Cortex of kidney (tissue), 1 donor: ENCODE measurements at places on chromosomes 3 and 15.

GRCh38 chr3:144104186-144104585, 132.6 kb downstream of the DIPK2A start:
- no peak for DNase-seq

- DNase-seq, result no peak
Measured at GRCh38 chr3:42520336-42520735, 17.9 kb downstream of the VIPR1 start.

- DNase-seq, result no peak
Measured at GRCh38 chr3:134216851-134217250, 33.8 kb downstream of the RYK start.

DNA sequence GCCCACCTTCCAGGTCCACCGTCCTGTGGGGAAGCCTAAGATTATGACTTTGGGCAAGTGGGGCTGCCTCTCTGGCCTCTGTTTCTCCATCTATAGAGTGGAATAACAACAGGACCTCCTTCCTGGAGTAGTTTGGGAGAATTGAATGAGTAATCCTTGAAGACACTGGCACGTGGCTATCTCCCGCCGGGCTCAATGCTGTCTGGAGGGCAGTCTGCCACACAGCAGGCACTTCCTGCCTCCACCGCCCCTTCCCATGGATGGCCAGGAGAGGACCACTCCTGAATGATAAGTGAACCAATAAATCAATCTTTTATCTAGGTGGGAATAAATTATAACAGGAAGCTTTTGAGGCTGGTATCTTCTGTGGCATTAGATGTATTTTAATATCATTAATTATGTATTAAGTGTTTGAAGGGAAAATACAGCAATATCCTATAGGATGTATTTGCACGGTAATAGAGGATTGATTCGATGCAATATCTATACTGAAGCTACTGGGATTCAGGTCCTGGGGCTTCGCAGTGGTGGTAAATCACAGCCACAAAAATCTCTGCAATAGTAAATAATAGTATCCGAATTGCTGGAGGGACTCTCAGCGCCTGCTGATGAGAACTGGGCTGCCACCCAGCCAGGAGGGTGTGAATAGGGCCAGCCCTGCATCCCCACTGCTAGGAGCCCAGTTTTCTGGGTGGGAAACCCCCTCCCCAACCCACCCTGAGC, 15.9 kb downstream of the MEGF11 start:
- no peak for DNase-seq

- no peak for DNase-seq
Measured at GRCh38 chr15:82292271-82292670, 29.7 kb downstream of the SAXO2 start.

DNA sequence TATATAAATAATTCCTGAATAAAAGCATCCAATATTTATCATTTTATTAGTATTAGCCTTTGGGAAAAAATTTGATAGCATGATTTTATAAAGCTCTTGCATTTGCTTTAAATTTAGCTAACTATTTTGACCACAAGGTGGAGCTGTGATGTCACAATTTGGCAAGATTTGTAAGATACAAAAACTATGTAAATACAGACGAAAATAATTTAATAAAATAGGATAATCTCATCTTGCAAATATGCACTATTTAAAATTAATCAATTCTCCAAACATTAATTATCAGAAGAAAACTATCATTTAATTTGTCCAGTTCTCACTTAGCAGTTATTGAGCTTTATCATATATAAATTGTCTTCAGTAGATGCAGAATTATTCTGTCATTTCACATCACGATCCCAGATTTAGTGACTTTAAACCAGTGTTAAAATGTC, 95.4 kb downstream of the PLOD2 start:
- no peak for DNase-seq

DNA sequence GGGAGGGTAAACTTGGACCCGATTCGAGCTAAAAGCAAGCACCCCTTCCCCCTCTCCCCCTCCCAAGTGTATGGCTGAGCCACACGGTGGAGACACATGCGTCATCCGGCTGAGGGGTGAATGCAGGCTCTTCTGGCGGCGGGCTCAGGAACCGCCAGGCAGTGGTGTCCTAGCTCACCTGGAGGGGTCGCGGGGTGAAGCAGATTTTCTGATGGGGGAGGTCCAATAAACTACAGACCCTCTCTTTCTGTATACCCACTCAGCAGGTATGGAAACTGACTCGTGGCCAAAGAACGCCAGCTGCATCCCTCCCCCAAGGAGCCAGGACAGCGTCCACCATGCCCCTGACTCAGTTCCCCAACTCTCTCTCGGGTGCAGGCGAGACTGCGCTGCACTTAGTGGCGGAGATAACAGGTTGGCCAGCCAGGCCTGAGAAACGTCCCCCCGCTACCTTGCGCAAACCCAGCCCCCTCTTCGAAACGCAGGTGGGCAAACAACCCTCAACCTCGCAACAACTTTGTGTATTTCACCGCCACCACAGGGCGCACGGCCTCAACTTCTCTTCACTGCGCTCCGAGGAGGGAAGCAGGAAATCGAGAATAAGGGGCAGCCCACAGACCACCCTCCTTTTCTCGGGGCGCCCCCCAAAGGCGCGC, 1.3 kb downstream of the MAGI1 start:
- DNase-seq, result no peak

DNA sequence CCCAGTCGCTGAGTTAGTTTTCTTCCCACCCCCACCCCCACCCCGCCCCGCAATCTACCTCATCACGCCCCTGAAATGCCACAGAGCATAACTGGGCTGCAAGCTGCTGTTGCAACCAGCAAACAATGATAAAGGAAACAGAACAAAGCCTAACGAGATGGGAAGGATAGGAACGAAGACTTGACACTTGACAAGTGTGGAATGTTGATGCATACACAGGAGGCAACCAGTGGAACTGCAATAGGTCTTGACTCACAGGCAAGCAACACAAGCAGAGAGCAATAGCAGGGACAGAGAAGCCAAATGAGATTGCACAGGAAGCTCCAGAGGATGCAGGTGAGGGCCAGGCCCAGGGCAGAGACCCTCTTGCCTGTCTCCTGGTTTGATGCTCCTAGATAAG, 225.9 kb downstream of the IGSF11 start:
- DNase-seq, result no peak

DNA sequence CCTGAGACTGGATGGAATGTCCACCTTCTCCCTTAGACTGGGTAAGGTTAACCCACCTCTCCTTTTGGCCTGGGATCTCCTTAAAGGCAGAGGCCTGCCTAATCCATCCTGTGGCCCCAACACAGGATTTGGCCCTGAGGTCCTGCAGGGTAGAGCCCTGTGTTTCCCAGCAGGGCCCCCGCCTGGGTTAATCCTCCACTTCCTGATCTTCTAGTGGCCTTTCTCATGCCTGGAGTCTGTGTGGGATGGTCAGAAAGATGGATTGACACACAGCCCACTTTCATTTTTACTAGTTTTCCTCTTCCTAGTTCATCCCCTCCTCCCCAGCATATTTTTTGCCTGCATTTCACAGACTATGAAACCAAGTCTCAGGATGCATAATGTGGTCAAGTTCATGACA, 48.9 kb upstream of the SLC6A6 start:
- DNase-seq, result no peak

DNA sequence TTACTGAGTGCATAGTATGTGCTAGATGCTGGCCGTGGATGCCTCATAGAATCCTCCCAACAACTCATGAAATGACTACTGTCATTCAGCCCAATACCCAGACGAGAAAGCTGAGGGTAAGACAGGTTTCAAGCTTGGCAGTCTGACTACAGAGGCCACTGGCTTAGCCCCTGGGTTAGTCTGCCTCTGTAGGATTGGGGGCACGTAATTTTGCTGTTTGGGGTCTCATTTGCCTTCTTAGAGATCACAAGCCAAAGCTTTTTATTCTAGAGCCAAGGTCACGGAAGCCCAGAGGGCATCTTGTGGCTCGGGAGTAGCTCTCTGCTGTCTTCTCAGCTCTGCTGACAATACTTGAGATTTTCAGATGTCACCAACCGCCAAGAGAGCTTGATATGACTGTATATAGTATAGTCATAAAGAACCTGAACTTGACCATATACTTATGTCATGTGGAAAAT, 1.0 kb upstream of the CCR5 start:
- DNase-seq, result no peak

- DNase-seq, result no peak
Measured at GRCh38 chr3:16589867-16590624, 15.2 kb downstream of the DAZL start.

DNA sequence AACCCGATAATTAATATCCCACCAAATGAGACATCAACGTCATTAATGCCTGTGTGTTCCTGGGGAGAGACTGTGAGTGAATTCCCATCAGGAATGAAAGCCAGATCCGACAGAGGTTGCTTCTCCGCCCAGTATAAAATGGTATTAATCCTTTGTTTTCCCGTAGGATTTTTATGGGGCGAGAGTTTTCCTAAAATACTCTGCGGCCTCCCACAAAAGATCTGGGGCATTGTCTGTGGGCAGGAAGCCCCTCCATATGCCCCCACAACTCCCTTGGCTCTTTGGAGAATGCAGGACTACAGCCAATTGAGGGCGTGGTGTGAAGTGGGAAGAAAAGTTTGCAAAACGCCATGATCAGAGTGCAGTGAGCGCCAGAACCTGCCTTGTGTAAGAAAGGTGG, 26.7 kb downstream of the ZIC4 start:
- DNase-seq, result no peak

GRCh38 chr3:114848082-114848481, 299.0 kb downstream of the ZBTB20 start:
- no peak for DNase-seq

DNA sequence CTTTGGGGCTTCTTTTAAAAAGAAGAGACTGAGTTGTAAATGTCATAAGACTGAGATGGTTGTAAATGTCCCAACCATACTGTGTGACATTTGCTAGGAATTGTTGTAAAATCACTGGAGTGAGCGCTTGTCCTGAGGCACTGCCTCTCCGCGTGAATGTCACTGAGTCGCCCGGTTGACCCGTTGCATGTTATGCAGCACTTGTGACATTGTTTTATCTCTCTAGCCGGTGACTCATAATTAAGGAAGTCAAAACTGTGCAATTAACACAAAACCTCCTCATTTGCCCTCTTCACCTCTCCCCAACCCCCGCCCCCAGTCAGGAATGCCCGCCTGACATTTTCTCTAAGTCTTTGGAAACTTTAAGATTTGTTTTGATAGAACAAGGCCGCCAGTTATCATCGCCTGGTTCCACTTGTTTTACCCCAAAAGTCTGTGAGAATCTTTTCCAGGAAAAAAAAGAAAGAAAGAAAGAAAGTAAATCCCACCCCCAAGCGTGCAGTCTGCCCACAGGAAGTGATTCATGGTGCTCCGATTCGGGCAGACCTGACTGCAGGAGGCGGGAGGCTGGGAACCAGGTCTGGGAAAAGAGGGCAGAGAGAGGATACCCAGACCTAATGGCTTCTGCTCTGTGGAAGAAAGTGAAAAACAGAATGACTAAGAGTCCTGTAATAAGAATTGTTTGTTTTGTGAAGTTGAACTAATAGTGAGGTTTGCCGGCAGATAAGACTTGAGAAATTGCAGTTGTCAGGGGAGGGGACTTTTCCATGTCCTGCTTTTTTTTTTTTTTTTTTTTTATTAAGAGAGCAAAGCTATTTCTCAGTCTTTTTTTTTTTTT, 84.8 kb downstream of the SMAD3 start:
- DNase-seq, result no peak

DNA sequence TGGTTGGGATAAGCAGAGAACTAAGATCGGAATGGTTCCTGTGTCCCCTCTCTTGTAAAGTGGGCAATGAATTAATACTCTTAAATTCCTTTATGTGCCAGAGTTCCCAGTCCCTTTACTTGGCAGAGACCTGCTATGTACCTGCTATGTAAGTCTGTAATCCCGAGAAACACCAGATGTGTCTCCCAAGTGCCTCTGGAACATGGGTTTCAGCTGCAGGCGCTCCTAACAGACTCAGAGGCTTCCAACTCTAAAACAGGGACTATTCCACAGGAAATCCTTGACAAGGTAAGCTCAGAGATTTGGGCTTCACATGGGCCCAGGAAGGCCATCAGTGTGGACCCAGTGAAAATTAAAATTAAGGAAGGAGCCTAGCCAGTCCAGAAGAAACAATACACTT, 117.7 kb upstream of the PLCL2 start:
- DNase-seq, result no peak

GRCh38 chr3:195546130-195546560, 3.0 kb upstream of the PPP1R2 start:
- DNase-seq, result no peak

DNA sequence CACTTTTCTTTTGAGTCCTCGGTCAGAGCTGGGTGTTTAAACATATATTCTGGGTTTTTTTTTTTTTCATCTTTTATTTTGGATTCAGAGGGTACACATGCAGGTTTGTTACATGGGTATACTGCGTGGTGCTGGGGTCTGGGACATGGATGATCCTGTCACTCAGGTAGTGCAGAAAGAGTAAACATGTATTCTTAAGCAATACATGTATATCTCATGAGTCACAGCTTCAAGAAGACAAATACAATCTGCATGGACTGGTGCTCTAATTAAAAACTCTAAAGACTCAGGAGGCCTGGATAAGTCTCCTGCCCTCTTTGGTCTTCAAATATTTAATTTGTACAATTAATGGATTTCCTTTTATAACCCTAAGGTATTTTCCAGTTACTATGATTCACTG, 50.6 kb upstream of the PHLDB2 start:
- DNase-seq, result no peak

GRCh38 chr3:111829023-111829422, 30.0 kb upstream of the PHLDB2 start:
- no peak for DNase-seq

GRCh38 chr3:152317956-152318355, 49.2 kb downstream of the MBNL1 start:
- DNase-seq, result no peak

- DNase-seq, result no peak
Measured at GRCh38 chr3:101665851-101666250, 11.1 kb downstream of the ZBTB11 start.

DNA sequence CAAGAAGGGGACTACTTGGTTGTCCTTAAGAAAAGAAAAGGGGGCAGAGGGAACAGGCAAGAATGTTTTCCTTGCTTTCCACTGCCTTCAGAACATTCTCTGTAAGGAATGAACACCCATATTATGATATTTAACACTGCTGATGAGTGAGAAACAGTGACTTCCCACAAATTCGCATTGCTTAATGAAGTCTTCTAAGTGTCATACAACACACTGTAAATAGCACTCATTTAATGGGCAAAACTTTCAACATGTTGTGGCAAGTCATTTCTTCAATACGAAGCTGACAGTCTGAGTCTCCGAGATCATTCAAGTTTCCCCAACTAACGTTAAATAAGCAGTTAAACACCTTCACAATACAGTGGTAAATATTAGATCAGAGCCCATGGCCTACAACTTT, 464.4 kb downstream of the SHQ1 start:
- no peak for DNase-seq

DNA sequence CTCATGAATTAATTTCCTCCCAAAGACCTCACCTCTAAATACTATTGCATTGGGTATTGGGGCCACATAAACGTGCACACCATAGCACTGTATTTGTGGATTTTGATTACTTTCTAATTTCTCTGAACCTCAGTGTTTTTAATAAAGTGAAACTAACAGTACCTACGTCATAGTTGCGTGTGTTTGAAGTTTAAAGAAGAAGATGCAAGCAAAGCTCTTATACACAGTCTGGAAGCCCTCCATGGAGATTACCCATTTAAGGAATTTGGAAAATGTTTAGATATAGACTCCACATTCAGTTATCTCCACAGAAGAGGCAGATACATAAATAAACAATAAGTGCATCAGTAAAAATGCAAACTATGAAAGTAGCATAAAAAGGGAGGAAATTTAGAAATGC, 581.1 kb upstream of the GBE1 start:
- no peak for DNase-seq
